ENCODE measurements at places on chromosomes 13 and 19.

GRCh38 chr19:58584498-58585441 is 11.6 kb upstream of the MZF1 start:
- no peak for DNase-seq

- DNase-seq: no peak
Measured at GRCh38 chr13:31124204-31124603, 37.5 kb downstream of the HSPH1 start.

DNA sequence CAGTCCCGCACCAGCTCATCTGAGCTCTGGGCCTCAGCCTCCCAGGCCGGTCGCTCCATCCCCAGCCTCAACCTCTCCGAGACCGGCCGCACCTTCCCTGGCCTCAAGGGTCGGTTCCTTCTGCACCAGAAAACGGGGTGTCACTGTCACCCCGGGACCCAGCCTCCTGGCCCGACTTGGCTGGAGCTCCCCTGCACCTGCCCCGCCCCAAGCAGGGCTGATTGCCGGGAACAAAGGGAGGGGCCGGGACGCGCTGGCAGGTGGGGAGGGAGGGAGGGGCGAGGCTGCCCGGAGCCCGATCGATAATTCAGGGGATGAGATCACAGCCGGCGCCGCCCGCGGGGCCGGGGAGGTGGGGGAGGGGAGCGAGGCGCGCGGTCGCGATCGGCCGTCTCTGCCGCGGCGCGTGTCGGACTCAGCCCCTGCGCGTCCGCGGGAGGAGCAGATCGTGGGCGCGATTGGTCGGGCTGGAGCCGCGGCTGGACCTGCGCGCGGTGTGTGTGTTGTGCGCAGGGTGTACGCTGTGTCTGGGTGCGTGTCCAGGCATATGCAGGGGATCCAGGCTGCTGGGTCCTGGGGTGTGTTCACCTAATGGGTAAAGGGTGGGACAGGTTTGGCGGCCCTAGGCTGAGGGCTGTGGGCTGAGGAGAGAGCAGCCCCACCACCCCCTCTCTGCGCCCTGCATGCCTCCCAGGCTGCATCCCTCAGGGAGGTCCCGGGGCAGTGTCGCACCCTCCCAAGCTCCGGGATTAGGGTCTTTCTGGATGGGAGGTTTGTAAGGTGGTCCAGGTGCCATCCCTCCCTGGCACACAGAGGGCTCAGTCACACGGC is 1.1 kb upstream of the SHC2 start:
- DNase-seq: no peak

- DNase-seq: no peak
Measured at GRCh38 chr19:31451686-31452330, 102.6 kb upstream of the TSHZ3 start.

DNA sequence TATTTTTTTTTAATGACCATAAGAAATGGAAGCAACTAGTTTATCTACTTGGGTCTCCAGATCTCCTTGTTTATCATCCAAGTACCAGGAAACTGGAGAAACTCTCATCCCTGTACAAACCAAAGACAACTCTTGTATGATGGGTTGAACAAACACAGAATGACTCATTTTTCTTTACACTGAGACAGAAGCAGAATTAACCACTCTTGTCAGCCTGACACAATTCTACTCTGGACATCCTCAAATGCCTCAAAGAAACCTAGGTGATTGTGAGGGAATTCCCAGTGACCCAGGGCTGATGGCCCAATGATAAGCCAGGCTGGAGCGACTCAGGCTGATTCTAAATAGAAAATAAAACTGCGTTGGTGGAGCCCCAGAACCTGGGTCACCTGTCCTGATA is 151.5 kb downstream of the ZNF737 start:
- no peak for DNase-seq

DNA sequence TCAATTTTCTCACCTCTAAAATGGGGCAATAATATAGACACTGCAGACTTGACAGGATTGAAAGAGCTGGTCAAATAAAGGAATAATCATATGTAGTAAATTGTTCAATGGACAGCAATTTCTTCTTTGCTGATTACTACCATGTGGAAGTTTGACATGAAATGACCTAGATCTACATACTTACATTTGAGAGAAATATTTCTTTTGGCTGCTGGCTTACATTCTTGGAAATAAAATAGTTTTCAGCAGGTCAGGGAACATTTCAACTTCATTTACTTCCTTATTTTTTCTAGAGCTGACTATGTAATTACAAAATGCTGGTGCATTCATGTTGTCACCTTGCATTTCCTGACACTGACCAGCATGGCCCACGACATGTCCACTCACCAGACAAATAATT is 294.6 kb upstream of the MIR17HG start:
- no peak for DNase-seq

Data from HCT116 (cell line).